ENCODE measurements at places on chromosomes 12 and 14.
A peak's percentile ranks its signal among the peaks of the same experiment; 100 is the strongest.

GRCh38 chr12:2372735-2373134, 319.9 kb downstream of the CACNA1C start:
- no peak for DNase-seq

GRCh38 chr12:8948701-8949341, 624 bp downstream of the M6PR start:
- no peak for DNase-seq

- peak; percentile 42 for DNase-seq
Measured at GRCh38 chr12:2052826-2053678, at the start of gene CACNA1C. TSS of gene CACNA1C (plus strand) at chr12:2052987. CDS start at chr12:2053563, 576 bp downstream.

DNA sequence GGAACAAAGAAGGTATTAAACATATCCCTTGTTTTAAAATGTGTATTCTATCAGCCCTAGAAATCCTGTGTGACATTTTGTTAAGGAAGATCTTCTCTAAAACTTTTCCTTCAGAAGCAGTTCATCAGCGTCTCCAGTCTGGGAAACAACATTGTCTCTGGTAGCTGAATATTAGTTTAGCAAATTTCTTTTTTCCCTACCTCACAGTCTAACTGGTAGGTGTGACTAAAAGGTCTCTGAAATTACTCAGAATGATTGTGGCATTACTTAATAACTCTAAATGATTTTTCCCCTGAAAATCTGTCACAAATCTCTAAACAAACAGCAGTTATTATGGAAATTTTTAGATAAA, 1044.8 kb downstream of the FLRT2 start:
- DNase-seq, result no peak

GRCh38 chr12:116813271-116814041, 67.8 kb downstream of the HRK start:
- DNase-seq, result no peak

DNA sequence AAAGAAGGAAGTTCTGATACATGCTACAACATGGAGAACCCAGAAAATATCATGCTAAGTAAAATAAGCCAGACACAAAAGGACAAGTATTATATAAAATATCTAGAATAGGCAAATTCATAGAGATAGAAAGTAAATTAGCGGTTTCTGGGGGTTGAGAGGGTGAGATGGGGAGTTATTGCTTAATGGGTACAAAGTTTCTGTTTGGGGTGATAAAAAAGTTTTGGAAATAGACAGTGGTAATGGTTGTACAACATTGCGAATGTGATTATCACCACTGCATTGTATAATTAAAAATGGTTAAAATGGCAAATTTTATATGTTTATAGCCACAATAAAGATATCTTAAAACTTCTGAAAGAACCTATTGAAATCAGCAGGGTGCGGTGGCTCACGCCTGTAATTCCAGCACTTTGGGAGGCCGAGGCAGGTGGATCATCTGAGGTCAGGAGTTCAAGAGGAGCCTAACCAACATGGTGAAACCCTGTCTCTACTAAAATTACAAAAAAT, 15.0 kb downstream of the ZBTB25 start:
- no peak for DNase-seq

GRCh38 chr12:102759466-102759865, 157.6 kb downstream of the PAH start:
- DNase-seq, result no peak

DNA sequence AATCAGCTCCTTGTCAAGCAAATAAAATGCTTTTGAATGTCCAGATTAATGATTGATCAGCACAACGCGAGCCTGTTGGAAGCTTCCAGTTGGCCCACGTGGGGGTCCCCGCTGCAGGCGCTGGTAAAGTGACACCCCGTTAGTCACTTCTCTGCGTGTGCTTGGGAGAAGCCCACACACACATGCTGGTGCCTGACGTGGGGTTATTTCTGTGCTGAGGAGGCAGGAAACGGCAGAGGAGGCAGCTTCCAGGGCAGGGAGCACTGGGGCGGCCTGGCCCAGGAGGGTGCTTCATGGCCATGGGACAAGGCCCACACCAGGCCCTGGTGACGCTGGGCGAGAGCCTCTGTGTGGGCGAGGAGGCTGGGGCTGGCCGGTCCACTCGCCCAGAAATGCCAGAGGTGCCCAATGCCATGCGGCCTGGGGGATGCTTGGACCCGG, 101.5 kb downstream of the KIF26A start:
- DNase-seq, result no peak

DNA sequence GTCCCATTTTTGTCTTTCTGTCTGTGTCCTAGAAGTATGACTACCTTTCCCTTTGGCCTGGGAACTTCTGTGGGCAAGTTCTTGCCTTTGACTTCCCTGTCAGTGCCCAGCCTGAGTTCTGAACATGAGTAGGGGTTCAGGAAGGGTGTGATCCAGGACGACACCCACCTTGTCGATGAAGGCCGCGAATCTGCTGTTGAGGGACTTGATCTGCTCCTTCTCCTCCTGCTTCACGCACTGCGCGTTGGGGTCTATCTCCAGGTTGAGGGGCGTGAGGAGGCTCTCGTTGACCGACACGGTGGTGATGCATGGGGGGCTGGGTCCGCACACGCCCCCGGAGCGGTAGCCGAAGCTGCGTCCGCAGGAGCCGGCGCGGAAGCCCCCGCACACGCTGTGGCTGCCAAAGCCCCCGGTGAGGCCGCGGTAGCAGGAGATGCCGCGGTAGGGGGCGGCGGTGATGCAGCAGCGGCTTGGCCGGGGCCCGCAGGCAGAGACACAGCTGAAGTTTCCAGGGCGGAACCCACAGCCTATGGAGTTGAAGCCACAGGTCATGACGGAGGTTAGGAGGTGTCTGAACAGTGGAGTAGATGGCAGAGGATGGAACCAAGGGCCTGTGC, at the start of gene KRT83:
KRT83 (minus strand) TSS at position 615 of the 617 bp plus-strand sequence; CDS start at position 552, 63 bp downstream.
- DNase-seq, result no peak

- no peak for DNase-seq
Measured at GRCh38 chr12:21539797-21540196, 13.7 kb downstream of the SPX start.

- DNase-seq, result no peak
Measured at GRCh38 chr12:131900397-131900796, 6.0 kb downstream of the ULK1 start.

DNA sequence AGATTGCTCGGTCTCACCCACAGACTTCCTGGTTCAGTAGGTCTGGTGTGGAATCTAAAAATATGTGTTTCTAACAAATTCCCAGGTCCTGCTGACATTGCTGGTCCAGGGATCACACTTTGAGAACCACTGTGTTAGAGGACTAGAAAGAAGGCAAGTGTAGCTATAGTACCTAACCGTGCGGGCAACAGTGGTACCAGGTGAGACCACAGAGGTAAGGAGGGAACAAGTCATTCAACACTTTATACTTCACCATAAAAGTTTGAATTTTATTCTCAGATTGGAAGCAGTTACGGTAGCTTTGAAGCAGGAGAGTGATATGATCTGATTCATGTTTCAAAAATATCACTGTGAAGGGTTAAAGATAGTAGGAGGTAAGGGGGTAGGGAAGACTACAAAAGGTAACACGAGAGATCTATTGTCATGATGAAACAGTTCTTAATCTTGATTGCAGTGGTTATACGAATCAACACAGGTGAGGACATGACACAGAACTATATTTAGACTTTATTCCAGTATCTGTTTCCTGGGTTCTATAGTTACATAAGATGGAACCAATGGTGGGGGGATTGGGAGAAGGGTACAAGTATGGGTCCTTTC, 73.5 kb downstream of the CDK17 start:
- no peak for DNase-seq

DNA sequence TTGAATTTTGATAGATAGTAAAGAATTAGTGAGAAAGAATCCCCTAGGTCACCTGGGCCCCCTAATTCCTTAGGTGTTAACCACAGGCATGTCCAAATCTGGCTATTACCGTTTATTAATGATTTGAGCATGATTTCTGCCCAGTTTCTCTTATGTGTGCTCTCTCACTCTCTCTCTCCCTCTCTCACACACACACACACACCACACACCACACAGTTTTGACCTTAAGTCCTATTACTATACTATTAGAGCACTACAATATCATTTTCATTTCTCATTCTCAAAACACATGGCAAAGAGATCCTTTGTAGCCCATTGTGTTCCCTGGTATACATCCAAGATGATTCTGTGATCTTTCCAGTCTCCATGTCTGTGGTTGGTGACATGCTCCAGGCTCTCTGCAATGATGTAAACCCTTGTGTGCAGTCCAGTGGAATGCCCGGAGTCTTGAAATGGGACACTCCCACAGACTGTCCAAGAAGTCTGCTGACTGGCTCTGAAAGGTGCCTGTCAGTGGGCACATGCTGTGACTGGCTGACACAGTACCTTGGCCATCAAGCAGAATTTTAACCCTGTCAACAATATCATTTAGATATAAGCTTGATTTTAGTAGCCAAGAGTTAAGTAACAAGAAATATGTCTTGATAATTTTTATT, 96.2 kb downstream of the FIGNL2 start:
- no peak for DNase-seq

- DNase-seq, result no peak
Measured at GRCh38 chr14:75628816-75629215, 31.9 kb downstream of the ERG28 start.

GRCh38 chr12:100692502-100692901, 102.1 kb upstream of the ANO4 start:
- DNase-seq, result no peak

- no peak for DNase-seq
Measured at GRCh38 chr14:23580948-23581281, 2.3 kb upstream of the JPH4 start.

DNA sequence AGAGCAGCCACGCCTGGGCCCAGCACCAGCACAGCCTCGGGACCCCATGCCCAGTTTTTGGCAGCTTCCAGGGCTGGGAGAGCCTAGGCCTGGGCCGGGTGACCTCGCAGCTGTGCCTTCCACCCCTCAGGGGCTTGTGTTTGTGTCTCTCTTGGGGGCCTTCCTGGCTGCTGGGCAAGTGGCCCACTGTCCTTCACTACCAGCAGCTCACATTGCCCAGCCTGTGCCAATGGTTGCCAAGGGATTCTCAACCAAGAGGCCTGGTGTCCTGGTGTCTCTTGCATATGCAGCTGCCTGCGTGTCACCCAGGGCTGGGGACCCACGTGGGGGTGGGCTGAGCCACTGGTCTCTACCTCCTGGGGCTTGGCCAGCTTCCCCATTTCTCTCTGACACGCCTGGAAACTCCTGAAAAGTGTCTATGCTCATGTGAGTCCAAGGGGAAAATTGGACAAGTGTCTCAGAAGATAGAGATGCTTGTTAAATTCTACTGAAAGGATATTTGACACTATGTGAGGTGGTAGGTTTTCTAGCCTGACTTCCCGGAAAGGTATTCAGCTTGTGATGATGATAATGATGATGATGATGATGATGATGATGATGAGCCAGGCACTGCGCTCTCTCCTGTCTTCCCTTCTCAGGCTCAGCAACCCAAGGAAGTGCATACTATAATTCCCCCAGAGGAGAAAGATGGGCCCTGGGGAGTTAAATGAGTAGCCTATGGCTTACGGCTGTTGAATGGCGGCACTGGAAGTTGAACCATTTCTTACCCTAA, 48.8 kb upstream of the ESRRB start:
- DNase-seq, result no peak

GRCh38 chr12:113241191-113242025, 20.1 kb downstream of the TPCN1 start:
- no peak for DNase-seq

DNA sequence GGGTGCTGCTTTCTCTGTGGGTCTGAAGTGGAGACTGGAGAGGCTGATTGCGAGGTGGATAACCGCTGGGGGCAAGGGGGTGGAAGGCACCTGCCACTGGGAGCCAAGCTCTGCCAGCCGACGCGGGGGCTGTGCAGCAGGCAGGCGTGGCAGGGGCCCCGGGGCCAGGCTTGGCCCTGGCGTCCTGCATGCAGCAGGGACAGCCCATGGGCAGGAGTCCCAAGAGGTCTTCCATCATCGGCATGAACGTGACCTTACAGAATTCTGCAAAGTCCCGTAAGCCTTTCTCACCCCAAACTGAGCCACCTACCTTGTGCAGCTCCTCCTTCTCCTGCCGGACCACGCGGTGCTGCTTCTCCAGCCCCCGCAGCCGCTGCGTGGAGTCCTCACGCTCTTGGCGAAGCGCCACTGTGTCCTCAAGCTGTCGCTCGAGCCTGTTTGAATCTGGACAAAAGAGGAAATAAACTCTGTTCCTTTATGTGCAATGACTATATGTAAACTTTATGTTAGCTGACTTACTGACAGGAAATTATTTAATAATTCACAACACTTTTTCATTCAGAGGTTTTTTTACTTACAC, 51.3 kb downstream of the AMN start:
- no peak for DNase-seq

DNA sequence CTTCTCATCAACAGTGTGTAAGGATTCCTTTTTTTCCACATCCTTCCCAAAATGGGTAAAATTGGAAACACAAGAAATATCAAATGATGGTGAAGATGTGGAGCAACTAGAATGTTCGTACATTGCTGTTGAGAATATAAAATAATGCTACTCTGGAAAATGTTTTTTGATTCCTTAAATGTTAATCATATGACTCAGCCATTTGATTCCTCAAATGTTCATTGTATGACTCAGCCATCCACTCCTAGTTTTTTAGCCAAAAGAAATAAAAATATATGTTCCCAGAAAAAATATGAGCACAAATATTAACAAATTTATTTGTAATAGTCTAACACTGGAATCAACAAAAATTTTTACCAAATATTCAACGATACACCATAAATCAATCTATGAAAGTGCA, 1108.6 kb downstream of the LRFN5 start:
- no peak for DNase-seq

- DNase-seq, result no peak
Measured at GRCh38 chr12:106074706-106075392, 63.9 kb downstream of the NUAK1 start.

DNA sequence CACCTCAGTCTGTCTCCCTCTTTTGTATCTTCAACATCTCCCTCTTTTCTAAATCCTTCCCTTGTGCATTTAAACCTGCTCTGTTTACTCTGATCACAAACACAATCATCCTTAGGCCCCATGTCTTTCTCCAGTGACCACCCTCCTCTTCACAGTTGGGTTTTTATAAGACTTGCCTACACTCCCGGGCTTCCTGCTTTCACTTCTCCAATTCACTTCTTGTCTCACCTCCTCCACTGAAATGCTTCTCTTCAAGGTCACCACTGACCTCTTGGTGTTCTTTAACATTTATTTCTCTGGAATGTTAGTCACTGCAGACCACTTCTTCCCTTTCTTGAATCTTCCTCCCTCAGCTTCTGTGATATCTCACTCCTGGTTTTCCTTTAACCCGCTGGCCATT, 8.7 kb upstream of the SMCO2 start:
- DNase-seq, result no peak

- DNase-seq, result peak; percentile 88
Measured at GRCh38 chr12:12466157-12466556, 96.5 kb downstream of the DUSP16 start.

- DNase-seq, result no peak
Measured at GRCh38 chr14:53990978-53991377, 34.4 kb upstream of the BMP4 start.

DNA sequence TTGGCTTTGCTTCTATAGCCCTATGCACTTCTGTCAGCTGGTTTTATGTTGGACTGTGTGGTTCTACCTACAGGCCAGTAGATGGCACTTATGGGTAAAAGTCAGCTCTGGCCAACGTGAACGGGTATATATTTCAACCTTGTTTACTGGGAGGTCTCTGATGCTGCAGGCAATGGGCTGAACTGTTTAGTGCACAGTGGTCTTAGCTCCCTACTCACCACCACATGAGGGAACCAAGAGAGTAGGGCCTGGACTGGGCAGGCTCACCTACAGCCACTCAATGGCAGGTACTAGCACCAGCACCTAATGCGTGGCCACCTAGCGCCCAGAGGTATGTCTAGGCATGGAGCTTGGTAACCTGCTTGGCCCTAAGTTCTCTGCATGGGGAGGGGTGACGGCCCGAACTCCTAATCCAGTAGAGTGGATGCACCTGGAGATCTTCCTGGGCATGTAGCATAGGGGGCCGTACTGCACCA, 481.8 kb downstream of the TMEM117 start:
- DNase-seq, result peak; percentile 13

Measured in CD4-positive, alpha-beta T cell treated with Interleukin-12 subunit alpha and Interleukin-12 subunit beta, for 1 hour (primary cell).